Progenitor cell of endocrine pancreas (in vitro differentiated cells): ENCODE measurements at places on chromosomes 3 and 15.

GRCh38 chr15:39419651-39420050, 161.2 kb upstream of the THBS1 start:
- no peak for DNase-seq

- DNase-seq, result no peak
Observed at GRCh38 chr15:90930861-90931574, 1.3 kb downstream of the HDDC3 start.

DNA sequence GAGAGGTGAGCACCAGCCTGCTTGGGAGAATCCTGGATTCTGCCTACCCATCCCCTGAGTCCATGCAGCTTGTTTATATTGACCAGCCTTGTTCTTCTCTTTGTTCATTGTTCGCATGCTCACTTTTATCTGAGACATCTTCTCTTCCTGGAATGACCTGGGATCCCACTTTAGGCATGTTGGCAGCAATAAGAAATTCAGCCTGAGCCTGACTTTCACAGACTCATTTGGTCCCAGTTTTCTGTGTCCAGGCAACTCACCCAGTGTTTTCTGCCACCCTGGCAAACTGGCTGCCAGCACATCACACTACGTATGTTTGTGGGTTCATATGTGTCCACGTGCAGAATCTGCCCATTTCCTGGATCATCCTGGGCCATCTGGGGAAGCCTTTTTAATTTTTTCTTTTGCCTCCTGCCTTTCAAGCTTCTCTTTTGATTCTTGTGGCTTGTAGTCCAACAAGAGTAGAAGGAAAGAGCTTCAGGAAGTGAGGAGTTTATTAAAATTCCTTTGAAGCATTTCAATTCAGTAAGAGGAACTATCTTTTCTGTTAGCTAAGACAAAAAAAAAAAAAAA, 199.9 kb downstream of the FNDC3B start:
- no peak for DNase-seq

DNA sequence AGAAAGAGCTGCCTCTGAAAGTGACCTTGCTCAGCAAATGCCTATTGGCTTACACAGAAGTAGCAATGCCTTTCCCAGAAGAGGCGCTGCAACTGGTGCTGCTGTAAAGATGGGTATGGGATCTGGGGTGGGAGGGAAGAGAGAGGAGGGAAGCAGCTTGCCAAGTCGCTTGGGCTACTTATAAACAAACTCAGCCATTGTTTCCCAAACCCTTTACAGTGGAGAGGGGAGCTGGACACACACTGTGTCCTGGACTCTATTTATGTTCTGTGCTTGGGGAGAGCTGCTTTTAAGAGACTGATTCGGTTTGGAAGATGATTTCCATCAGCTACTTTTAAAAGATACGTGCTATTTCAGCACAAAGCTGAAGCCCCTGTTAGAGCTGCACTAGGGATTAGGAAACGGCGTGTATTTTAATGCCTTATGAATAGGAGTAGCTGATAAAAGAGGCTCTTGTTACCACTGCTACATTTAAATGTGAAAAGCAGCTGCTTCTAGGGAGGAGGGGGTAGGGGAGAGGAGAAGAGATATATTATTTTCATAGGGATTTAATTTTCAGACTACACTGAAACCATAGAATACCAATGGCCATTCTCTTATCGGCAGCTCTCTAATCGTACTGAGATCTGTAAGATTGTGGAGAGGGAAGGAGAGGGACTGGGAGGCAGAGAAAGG, 440.6 kb downstream of the MCTP2 start:
- no peak for DNase-seq

- peak; percentile 70 for DNase-seq
Observed at GRCh38 chr3:49133226-49133951, 539 bp upstream of the LAMB2 start.
